A172 (cell line): ENCODE measurements at places on chromosomes 2 and 18.

- no peak for DNase-seq
These were observed 177.2 kb upstream of the RAB6C start for GRCh38 chr2:129802290-129802689.

GRCh38 chr2:27154488-27154887, 5.7 kb downstream of the TCF23 start:
- DNase-seq = no peak

DNA sequence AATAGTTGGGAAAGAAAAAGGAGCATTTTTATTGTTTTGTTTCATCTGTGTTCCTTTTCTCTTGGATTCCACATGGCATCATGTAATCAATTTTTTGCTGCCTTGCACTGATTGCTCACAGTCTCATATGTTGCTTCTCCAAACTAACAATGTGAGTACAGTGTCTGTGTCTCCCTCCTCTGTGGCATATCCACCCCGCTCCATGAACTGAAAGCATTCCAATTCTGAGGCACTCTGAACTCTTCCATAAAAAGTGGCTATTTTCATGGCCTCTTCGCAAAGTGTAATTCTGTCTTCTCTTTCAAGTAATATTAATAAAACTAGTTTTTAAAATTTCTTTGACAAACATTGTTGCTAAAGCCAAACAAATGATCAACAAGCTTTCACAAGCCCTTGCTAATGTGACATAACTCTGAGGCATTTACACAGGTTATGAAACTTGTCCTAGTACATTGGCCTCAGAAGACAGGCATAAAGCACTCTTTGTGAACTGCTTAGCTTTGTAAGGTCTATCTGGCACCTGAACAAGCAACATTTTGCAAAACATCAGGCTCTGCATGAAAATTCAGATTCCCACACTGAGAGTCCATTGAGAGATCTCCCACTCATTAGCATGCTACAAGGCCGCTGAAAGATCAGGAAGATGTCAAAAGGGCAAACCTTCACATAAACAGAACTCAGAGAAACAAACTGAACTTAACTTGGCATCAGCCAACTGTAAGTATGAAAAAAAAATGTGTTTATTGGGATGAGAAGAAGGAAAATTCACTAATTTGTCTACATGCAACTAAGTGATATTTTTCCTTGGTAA, 33.0 kb downstream of the GPR75 start:
- no peak for DNase-seq

GRCh38 chr18:8947566-8947965, 154.9 kb upstream of the NDUFV2 start:
- DNase-seq = peak; percentile 92

DNA sequence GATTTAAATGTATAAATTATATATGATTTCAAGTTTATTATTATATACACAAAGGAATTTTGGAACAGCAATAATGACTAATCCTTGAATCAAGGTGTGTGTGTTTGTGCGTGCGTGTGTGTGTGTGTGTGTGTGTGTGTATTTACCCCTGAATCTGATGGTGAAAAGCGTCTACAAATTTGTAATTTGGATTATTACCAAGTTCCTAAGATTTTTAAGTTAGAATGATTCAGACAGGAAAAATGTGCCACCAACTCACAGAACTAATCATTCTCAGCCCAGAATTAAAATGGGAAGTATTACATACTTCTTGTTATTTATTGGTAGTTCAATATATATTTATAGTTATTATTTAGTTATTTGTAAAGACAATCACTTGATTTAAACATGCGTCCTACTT, 12.3 kb downstream of the CALCRL start:
- DNase-seq = peak; percentile 11

DNA sequence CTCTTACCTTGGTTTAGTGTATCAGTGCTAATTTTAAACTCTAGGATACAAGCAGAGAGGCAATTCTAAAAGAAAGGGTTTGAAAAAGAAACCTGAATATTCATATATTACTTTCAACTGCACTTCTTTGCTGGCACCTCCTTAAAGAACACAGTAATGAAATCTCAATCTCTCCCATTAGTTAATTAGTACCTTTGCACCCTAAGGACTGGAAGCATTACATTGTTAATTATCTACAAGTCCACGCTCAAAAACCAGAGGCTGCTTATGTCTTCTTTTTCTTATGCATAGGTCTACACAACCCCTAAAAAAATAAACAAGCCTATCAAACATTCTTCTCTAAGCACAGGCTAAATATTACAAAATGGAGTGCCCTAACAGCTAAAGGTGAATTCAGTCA, 20.2 kb downstream of the EPHA4 start:
- DNase-seq = no peak

DNA sequence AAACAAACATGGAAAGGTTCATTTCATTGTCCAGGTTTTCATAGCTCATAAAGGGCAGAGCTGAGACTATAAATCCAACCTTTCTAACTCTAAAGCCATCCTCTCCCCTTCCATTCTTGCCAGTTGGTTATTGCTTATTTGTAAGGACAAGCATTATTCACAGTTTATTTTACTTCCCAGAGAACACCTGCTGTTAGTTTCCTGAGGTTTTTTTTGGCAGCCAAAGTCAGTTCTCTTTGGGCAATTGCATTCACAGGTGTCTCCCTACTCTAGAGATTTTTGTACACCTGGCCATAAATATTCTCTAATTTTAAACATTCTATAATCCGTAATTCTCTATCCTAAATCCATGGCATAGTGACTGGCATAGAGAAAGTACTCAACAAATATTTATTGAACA, 87.3 kb upstream of the SPHKAP start:
- no peak for DNase-seq

DNA sequence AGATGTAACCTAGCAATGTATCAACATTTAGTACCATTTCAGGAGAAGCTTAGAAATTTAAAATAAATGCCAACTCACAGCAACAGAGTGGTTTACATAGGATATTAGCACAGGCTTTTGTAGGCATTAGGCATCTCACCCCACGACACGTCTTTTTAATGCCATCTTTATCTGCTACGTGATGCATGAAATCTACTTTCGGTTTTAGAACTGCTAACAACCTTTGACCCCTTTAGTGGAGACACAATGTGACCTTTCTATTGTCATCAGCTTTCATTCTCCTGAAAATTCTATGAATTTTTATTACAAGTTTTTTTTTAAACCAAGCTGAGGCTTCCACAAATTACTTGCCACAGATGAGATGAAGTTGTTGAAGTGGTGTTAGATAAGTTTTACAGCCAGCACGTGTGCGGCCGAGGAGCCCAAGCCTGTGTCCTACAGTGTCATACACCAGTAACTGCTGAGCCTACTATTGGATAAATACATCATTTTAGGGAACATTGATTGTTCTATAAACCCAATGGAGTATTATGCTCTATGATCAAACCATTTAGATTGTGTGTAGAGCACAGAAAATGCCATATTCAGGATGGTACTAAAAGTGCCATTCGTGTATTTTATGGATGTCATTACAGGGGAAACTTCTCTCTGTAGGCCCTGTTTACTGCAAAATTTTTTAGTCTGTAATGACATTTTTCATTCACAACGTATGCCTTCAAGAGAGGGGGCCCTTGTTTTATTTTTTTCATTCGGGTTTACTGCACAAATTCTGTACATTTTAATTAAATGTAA, 151.6 kb downstream of the PTGR3 start:
- no peak for DNase-seq
